ENCODE measurements at places on chromosomes 3 and 15.

DNA sequence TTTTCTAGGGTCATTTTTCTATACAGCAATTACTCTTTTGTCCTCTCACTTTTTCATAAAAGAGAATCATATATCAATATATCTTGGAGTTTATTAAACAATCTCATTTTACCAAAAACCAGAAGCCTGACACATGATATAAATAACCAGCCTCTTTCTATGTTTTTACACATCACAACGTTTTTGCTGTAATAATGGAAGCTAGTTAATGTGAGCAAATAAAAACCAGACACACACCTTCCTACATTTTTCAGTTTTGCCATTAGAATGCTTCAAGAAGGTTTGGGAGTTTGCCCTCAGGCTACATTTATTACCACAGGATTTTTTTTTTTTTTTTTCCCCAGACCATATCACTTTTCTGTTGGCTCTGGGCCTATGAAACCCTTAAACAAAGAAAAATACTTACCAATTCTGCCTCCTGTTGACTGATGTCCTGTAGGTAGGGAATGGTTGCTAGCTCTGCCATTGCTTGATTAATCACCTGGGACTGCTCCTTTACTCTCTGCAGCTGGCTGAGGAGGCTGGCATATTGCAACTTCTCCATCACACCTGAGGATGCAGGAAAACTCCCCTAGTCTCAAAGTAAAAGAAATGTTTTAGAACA is 165.5 kb downstream of the ECT2 start:
- no peak for DNase-seq

DNA sequence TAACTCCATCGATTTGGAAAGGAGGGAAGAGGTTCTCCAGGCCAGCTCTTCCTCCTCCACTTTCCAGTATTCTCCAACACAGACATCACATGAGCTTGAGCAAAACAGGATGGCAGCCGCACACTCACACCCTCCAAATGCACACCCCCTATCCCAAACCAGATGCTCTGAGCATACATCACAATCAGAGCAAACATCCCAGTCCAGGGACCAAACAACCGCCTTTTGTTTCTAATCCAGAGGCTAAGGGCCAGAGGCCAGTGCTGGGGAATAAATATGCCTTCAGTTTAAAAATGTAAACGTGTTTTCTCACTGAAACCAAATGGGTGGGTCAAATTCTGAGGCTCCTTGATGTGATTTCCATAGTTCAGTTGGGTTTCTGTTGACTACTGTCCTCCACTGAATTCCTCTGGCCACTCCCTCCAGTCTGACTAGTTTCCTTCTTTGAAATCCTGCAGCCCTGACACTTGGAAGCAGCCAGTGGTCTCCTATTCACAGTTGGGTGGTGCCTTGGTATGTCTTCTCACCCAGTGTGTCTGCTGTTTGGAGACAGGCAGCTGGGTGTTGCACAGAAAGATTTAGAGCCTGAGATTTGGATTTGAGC is 19.2 kb upstream of the MFGE8 start:
- DNase-seq: no peak

- DNase-seq: no peak
Measured at GRCh38 chr15:88504445-88504844, 36.9 kb downstream of the MRPS11 start.

DNA sequence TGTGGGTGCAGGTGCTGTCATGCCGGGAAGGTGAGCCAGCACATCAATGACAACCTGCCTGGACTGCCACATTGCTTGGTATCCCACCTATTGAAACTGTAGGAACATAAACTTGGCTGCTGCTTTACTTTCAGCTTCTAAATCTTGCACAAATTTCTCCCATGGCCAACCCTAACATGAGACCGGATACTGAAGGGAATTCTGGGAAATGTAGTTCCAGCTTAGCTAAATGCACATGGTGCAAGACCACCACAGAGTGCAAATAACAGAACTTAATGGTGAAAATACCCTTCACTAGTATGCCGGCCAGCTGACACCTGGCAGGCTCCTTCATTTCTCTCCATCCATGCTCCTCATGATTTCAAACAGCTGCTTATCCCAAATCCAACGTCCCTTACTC is 247.4 kb downstream of the ARRDC4 start:
- no peak for DNase-seq

All from neuronal stem cell (in vitro differentiated cells).